ENCODE measurements at places on chromosomes 2 and 18. TPM values are rescaled to one million over a fixed set of nuclear protein-coding genes. Genes with fewer than 3 reads are reported as not detected.

- no peaks in the 10 kb centered on the region for H3K4me1 ChIP-seq
- H3K27ac ChIP-seq = no peak overlapping the region
- H3K36me3 ChIP-seq = no peaks in the 10 kb centered on the region
- no peak overlapping the region for H3K4me3 ChIP-seq
- DNase-seq = no peak
- H3K27me3 ChIP-seq = no peaks in the 10 kb centered on the region
These were observed 991.9 kb upstream of the CHAC2 start for GRCh38 chr2:52775674-52776073.

- no peak overlapping the region for H3K4me3 ChIP-seq
- H3K27me3 ChIP-seq = no peaks in the 10 kb centered on the region
These were observed 102.8 kb upstream of the COPS8 start for GRCh38 chr2:236982693-236983455.

DNA sequence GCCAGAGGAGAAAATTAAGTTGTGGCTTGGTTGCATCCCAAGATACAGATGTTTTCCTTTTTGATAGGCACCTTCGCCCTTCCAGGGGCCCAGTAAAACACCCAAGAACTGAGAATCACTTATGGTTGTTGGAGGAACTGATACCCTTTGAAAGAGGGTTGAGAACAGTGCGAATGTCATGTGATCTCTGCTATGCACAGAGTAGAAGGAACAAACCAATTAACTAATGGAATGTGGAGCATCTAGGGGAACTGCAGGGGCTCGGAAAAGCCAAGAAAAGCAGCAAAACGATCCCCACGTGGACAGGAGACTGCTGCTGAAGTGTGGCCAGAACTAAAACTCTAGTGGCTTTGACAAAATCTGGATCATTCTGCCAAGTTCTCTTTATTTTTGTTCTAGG lies 58.8 kb downstream of the APOB start:
- H3K4me1 ChIP-seq = no peaks in the 10 kb centered on the region
- no peaks in the 10 kb centered on the region for H3K27me3 ChIP-seq
- H3K27ac ChIP-seq = no peak overlapping the region
- DNase-seq = peak; percentile 47

- H3K36me3 ChIP-seq = no peaks in the 10 kb centered on the region
- 0 out of 2 replicates have a peak, but pooled peaks cover 6% of the 10 kb centered on the region for H3K4me1 ChIP-seq
- peak overlapping the region; percentile 49 for H3K4me3 ChIP-seq
- H3K27me3 ChIP-seq = peaks cover 26% of the 10 kb centered on the region
- peak; percentile 98 for DNase-seq
These were observed 182.7 kb upstream of the GLI2 start for GRCh38 chr2:120552800-120553481.

- no peak overlapping the region for H3K4me3 ChIP-seq
- no peaks in the 10 kb centered on the region for H3K4me1 ChIP-seq
- peak; percentile 68 for DNase-seq
- no peak overlapping the region for H3K27ac ChIP-seq
These were observed 31.2 kb downstream of the C1D start for GRCh38 chr2:68031542-68032160.

- H3K36me3 ChIP-seq = no peaks in the 10 kb centered on the region
- H3K27me3 ChIP-seq = no peaks in the 10 kb centered on the region
- no peak for DNase-seq
These were observed 206.2 kb downstream of the RTP5 start for GRCh38 chr2:242075696-242076095.

DNA sequence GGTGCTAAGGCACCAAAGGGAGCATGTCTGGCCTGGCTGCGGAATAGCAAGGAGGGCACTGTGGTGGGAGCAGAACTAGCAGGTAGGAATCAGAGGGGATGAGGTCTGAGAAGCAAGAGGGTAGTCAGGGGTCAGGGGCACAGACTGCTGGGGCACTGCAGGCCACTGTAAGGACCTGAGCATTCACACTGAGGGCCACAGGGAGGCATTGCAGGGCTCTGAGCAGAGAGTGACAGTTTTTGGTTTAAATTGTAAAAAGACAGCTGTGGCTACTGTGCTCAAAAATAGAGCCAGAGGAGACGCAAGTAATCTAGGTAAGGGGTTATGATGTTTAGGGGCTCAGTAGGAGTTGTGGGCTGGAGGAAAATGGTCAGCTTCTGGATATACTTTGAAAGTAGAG lies 41.5 kb downstream of the ARHGAP25 start:
- no peak for DNase-seq
- H3K36me3 ChIP-seq = no peaks in the 10 kb centered on the region
- no peak overlapping the region for H3K4me3 ChIP-seq
- H3K27me3 ChIP-seq = no peaks in the 10 kb centered on the region
- H3K27ac ChIP-seq = no peak overlapping the region

DNA sequence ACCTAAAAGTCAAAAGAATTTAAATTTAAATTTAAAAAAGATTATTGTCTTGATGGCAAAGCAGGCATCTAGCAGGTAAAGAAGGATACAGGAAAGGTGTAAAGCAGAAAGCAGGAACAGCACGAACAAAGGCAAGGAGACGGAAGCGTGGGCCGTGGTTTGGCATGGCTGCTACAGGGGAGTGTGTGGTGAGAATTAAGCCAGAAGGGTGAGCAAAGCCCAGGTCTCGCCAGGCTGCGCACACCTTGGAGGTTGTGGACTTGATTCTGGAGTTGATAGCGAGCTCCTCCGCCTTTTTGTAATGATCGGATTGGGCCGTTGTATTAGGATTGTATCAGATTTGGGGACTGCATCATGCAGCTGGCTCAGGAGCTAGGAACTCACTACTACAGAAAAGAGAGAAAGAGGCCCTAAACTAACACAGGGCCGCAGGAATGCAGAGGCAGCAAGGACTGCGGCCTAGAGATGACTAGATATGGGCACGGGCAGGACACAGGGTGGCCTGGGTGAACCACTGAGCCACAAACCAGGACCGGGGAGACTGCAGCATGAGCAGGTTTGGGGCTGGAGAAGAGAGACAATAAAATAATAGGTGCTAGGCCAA lies 71.4 kb upstream of the TMEM247 start:
- DNase-seq = no peak
- no peaks in the 10 kb centered on the region for H3K27me3 ChIP-seq
- H3K36me3 ChIP-seq = no peaks in the 10 kb centered on the region
- no peaks in the 10 kb centered on the region for H3K4me1 ChIP-seq
- H3K27ac ChIP-seq = no peak overlapping the region

- H3K27me3 ChIP-seq = no peaks in the 10 kb centered on the region
- H3K27ac ChIP-seq = no peak overlapping the region
- H3K36me3 ChIP-seq = no peaks in the 10 kb centered on the region
- H3K4me1 ChIP-seq = no peaks in the 10 kb centered on the region
- H3K4me3 ChIP-seq = no peak overlapping the region
- DNase-seq = no peak
These were observed 997.0 kb upstream of the ACVR2A start for GRCh38 chr2:146847846-146848245.

- peak overlapping the region; percentile 93 for H3K4me3 ChIP-seq
- peak; percentile 43 for DNase-seq
These were observed 1.7 kb downstream of the EPHA4 start for GRCh38 chr2:221570321-221570935.

DNA sequence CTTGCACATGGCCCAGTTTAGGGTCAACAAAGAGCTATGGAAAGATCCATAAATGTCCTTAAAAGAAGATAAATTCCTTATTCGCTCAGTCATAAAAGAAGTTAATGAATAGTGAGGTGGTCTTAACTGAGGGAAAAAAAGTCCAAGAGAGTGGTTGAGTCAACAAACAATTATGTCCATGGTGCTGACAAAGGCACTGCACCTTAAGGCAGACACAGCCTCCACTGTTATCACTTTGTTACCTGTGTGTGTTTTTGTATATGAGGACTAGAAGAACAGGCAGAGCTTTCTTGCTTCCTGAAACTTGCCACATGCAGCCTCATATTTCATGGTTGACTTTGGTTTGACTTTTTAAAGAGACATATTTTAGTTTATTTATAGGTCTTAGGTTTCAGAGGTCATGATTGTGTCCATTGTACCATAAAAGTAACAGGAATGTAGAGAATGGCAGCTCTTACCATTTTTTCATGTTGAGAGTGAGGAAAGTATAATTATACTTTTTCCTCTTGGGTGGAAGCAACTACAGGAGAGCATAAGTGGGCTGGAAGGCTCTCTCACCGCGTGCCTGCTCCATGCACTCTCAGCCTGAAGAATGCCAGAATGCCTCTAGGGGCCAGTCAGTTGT lies 93.6 kb downstream of the XRCC5 start:
- H3K27ac ChIP-seq = no peak overlapping the region
- H3K27me3 ChIP-seq = no peaks in the 10 kb centered on the region
- peaks cover 78% of the 10 kb centered on the region for H3K36me3 ChIP-seq
- no peak overlapping the region for H3K4me3 ChIP-seq
- no peak for DNase-seq

DNA sequence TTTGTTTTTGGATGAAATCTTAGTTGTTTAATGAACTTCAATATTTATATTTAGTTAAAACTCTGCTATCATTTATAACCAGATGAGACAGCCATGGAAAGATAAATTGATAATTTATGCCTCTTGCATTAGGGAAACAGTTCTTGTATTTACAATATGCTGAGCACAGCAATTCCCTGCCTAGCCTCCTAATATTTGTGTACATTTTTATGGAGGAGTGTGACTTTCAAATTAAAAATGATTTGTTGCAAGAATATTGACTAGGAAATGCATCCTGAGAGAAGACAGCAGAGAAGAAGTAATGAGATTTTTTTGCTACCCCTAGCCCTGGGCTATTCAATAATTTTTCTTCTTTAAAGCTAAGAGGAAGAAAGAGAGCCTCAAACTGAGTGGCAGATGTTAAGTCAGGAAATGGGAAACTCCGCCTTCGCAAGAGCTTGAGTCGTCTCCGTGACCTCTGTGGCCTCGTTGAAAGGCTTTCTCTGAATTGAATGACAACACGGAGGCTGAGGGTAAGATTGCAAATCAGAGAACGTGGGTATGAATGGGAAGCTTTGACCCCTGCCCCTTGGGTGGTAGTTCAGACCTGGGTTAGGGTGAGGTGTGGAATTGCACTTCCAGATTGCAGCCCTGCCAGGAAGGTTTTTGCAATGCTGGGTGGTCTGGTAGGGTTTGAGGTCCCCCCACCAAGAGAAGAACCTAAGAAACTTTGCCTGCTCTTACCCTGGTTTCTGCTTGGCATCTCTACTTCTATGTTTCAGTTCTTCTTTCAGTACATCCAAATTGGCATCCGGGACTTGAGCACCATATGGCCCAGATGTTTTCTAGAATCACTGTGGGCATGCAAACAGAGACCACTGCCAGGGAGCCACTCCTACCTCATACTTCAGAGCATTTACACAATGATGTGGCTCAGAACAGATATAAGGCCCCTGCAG lies 210.3 kb upstream of the RBMS1 start:
- H3K4me1 ChIP-seq = peaks cover 9% of the 10 kb centered on the region
- no peaks in the 10 kb centered on the region for H3K27me3 ChIP-seq
- no peak overlapping the region for H3K27ac ChIP-seq
- no peaks in the 10 kb centered on the region for H3K36me3 ChIP-seq

- no peak overlapping the region for H3K27ac ChIP-seq
- no peaks in the 10 kb centered on the region for H3K36me3 ChIP-seq
- H3K27me3 ChIP-seq = no peaks in the 10 kb centered on the region
- DNase-seq = peak; percentile 14
- no peak overlapping the region for H3K4me3 ChIP-seq
These were observed 1319.7 kb upstream of the CRIM1 start for GRCh38 chr2:35035883-35036282.

GRCh38 chr18:52749542-52749941 lies 409.5 kb downstream of the DCC start:
- DNase-seq = no peak
- no peaks in the 10 kb centered on the region for H3K36me3 ChIP-seq
- H3K27me3 ChIP-seq = no peaks in the 10 kb centered on the region

DNA sequence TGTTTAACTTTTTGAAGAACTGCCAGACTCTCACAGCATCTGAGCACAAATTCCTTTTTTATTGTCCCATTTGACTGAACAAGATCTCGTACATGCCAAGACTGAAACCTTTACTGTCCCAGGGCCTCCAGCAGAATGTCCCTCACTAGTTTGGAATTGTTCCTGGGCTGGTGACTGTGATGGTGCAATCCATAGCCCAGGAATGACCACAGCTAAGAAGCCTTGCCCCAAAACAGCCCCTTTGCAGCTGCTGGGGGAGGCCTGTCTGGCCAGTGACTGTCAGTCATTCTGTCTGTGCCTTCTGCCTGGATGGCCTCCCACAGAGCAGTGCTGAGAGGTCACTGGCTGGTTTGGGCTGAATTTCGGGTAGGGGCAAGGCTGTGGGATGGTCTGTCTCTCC lies 184.5 kb upstream of the MSH6 start:
- no peaks in the 10 kb centered on the region for H3K36me3 ChIP-seq
- H3K27ac ChIP-seq = no peak overlapping the region
- H3K4me1 ChIP-seq = peaks cover 15% of the 10 kb centered on the region
- H3K27me3 ChIP-seq = no peaks in the 10 kb centered on the region
- no peak overlapping the region for H3K4me3 ChIP-seq

- no peaks in the 10 kb centered on the region for H3K27me3 ChIP-seq
- no peaks in the 10 kb centered on the region for H3K4me1 ChIP-seq
- no peak for DNase-seq
- no peak overlapping the region for H3K4me3 ChIP-seq
- no peak overlapping the region for H3K27ac ChIP-seq
- 0 out of 2 replicates have a peak, but pooled peaks cover 5% of the 10 kb centered on the region for H3K36me3 ChIP-seq
These were observed 530.6 kb downstream of the CCDC85A start for GRCh38 chr2:56714400-56714799.

GRCh38 chr2:204110338-204110741 lies 173.8 kb downstream of the ICOS start:
- H3K27ac ChIP-seq = no peak overlapping the region
- H3K4me3 ChIP-seq = no peak overlapping the region
- peaks cover 12% of the 10 kb centered on the region for H3K4me1 ChIP-seq
- H3K36me3 ChIP-seq = no peaks in the 10 kb centered on the region
- no peaks in the 10 kb centered on the region for H3K27me3 ChIP-seq
- no peak for DNase-seq

- no peaks in the 10 kb centered on the region for H3K36me3 ChIP-seq
- no peak overlapping the region for H3K4me3 ChIP-seq
- H3K27me3 ChIP-seq = no peaks in the 10 kb centered on the region
- no peak overlapping the region for H3K27ac ChIP-seq
- H3K4me1 ChIP-seq = no peaks in the 10 kb centered on the region
These were observed 96.4 kb downstream of the RTP5 start for GRCh38 chr2:241965931-241966412.

DNA sequence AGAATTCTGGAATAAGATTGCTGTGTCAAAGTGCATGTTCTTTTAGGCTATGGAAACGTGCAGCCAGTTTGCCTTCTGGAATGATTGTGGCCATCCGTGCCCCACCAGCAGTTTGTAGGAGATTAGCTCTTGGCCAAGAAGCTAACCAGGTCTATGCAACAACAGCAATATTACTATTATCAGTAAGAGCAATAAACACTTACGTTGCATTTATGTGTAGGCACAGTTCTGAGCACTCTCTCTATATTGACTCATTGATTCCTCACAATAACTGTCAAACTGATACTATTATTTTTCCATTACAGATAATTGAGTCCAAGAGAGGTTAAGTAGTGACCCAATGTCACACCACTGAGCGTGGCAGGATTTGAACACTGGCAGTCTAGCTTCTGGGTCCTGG lies 186.4 kb downstream of the DYSF start:
- H3K4me1 ChIP-seq = no peaks in the 10 kb centered on the region
- DNase-seq = no peak
- H3K27me3 ChIP-seq = no peaks in the 10 kb centered on the region
- H3K36me3 ChIP-seq = no peaks in the 10 kb centered on the region
- H3K4me3 ChIP-seq = no peak overlapping the region

The GLI2 gene
- total RNA-seq = 53.6 TPM

The KCTD1 gene
- 20.5 TPM for total RNA-seq

The SERPINB8 gene
- total RNA-seq = 2.1 TPM

The SCYGR5 gene
- total RNA-seq = not detected

The UGT1A8 gene
- total RNA-seq = not detected

The CDKL4 gene
- total RNA-seq = 0.24 TPM

The CNTNAP5 gene
- total RNA-seq = 0.49 TPM

The RGPD4 gene
- not detected for total RNA-seq

The RAB31 gene
- 18.8 TPM for total RNA-seq

The OTX1 gene
- total RNA-seq = 0.74 TPM

The TTL gene
- 34.6 TPM for total RNA-seq

The RNASEH1 gene
- total RNA-seq = 42.0 TPM

The MDH1B gene
- 1.7 TPM for total RNA-seq

The TDRD15 gene
- 0.07 TPM for total RNA-seq

The IRS1 gene
- 26.2 TPM for total RNA-seq
